ENCODE measurements at places on chromosomes 4 and X. TPM values are rescaled to one million over a fixed set of nuclear protein-coding genes. Genes with fewer than 3 reads are reported as not detected.

DNA sequence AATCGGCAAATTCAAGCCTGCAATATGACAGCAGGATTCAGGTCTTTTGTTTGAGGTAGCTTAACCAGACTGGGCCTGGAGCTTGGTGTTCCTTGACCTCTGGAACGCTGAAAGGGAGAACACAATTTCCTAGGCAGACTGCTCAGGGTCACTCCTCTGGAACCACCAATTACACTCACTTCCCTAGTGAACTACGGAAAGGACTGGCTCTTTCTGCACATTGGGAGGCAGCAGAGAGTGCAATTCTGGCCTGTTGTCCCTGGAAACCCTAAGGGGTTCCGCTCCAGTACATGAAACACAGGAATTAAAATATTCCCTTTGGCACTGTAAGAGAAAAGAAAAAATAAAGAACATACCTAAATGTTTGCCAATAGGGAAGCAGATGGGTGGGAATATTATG, 58.6 kb downstream of the GPC3 start:
- no peak for DNase-seq
- H3K4me1 ChIP-seq: no peaks in the 10 kb centered on the region
- H3K27ac ChIP-seq: no peak overlapping the region
- no peaks in the 10 kb centered on the region for H3K27me3 ChIP-seq
- H3K4me3 ChIP-seq: no peak overlapping the region
- H3K36me3 ChIP-seq: no peaks in the 10 kb centered on the region

DNA sequence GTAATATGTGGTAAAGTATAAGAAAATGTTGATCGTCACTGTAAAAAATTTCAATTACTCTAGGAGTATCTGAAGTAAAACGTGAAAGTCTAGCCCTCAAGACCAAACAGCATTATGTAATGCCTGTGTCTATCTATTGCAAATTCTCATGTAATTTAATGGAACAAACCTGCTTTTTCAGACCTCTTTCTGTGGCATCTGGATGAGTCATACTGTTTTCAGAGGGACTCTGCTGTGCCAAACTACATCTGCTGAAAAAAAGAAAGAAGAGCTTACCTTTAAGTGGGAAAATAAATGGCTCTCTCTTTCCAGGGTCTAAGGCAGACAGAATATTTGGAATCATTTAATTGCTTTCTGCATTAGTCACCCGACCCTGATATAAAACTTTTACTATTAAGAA, 89.8 kb upstream of the ARMCX2 start:
- 0 out of 2 replicates have a peak, but pooled peaks cover 2% of the 10 kb centered on the region for H3K27me3 ChIP-seq
- no peak overlapping the region for H3K27ac ChIP-seq
- DNase-seq: no peak
- no peaks in the 10 kb centered on the region for H3K4me1 ChIP-seq

GRCh38 chr4:139934057-139934707, 219.8 kb downstream of the MAML3 start:
- no peaks in the 10 kb centered on the region for H3K27me3 ChIP-seq
- no peak overlapping the region for H3K27ac ChIP-seq
- H3K4me1 ChIP-seq: no peaks in the 10 kb centered on the region
- H3K36me3 ChIP-seq: no peaks in the 10 kb centered on the region

The FHL1 gene
- 20.0 TPM for total RNA-seq

The TREX2 gene
- total RNA-seq: 2.9 TPM
